ENCODE measurements at places on chromosomes 4 and X.

GRCh38 chr4:87882321-87882720 is 49.6 kb downstream of the MEPE start:
- no peak for DNase-seq

GRCh38 chr4:155687380-155687982 is 20.8 kb downstream of the GUCY1A1 start:
- DNase-seq: no peak

- no peak for DNase-seq
Observed at GRCh38 chrX:123882391-123882790, 22.5 kb downstream of the XIAP start.

DNA sequence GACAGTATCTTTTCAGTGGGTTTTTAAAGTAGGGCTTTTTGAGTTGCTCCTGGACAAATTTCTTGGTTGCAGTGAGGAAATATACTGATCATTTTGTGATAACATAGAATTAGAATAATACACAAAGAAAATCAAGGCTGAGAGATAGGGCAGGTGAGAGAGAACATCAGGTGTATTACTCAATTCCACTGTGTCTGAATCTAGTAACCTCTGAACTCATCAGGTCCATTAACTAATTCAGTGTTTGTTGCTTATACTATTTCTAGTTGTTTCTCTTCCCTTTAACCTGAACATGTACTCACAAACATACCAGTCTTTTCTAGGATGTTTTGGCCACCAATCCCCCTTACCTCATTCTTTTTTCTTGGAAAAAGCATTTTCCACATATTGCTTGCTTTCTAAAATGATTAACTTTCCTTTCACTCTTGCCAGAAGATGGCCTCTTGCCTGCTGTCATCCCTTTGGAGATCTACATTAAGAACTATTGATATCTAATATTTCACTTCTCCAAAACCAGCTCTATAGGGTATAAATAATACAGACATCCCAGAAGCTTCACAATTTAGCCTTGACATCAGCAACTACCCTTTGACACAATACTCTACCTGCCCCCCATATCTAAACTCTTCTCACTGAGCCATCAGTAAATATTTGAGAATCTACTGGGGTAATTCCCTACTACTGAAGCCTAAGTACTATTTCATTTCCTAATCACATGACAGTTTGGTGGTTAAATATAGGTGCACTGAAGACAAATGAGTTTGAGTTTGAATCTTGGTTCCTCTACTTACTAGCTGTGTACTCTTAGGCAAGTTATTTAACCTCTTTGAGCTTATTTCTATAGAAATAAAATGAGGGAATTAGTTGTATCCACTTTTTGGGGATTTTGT is 470.8 kb upstream of the IGFBP7 start:
- no peak for DNase-seq

DNA sequence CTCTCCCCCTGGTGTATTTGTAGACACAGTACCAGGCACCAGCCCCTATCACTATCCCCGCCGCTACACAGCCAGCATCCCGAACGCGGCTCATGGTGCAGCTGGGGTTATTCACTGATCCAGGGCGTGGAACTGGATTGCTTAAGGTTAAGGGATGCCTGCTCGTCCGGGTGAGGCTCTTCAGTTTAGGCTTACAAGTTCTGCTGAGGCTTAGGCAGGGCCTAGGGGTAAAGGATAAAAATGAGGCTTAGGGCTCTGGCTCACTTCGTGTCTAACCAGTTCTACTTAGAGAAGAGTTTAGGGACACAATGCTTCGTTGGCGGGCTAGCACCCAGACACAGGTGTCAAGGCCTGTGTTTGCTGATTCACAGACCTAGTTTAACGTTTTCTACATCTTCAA is 2.2 kb downstream of the ARMCX2 start:
- DNase-seq: no peak

DNA sequence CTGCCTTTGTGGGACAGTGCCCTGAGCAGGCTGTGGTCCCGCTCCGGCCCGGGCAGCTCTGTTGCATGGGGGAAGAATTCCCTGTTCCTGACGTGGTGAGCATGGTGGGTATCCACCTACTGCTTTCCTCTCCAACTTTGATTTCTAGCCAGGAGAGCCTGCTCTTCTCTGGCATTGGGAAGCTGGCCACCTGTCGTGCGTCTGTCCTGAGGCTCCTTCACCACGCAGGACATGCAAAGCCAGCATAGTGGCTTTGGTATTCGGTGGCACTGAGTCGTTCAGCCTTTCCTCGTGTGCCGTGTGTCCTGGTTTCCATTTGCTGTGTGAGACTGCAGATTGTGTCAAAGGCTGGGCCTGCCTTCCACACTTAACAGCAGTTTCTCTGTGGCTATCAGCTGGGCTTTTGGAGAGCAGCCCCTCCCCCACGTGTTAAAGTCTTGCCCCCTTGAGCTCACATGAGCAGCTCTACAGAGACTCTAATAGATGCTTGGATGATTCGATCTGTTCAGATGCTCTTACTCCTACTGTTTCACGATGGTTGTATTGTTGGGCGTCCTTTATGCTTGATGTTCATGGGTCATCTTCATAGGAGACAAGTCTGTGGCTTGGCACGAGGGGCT is 46.3 kb upstream of the CLCN4 start:
- DNase-seq: no peak

DNA sequence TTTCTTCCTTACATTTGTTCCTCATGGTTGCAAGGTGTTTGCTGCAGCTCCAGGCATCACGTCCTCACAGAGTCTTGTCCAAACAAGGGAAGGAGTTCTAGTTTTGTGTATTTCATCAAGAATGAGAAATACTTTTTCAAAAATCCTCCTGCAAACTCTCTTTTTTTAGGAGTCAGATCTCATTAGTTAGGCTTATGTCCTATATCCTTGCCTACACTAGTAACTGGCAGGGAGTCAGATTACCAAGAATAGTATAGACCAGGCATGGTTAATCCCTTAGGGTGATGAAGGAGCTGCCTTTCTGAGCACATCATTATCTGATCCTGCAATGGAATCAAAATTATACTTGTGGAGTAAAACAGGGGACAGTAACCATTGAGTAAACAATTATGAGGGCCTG is 160.4 kb downstream of the SHROOM3 start:
- DNase-seq: no peak

- DNase-seq: no peak
Observed at GRCh38 chr4:10701161-10701560, 16.6 kb upstream of the CLNK start.

GRCh38 chrX:72624194-72624593 is 51.6 kb upstream of the HDAC8 start:
- no peak for DNase-seq

GRCh38 chrX:13533726-13534125 is 35.7 kb upstream of the EGFL6 start:
- DNase-seq: no peak

DNA sequence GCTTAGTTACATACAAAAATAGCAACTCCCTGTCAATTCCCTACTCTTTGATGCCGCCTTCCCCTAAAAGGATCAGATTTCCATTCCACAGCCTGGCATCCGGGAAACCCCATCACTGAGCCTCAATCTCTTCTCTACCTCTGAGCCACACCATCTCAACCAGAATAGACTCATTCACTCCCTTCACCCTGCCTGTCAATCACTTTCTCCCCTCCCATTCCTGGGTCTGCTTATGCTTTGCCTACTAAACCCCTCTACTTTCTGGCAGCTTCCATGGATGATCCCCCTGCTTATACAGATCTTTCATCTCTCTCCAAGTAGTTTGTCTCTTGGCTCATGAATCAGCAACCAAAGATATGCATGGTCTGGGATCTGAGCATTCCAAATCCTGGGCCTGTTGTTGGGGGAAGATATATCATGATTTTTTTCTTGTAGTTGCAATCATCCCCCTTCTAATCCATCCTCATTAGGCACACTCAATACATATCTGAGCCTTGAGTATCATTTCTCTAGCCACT is 2.6 kb downstream of the AMER1 start:
- no peak for DNase-seq

- DNase-seq: no peak
Observed at GRCh38 chrX:93673869-93674271, at the start of gene FAM133A. Gene FAM133A, plus strand, starts transcription at chrX:93674206. Its CDS starts 35,214 bp downstream, at chrX:93709420.

GRCh38 chrX:107729558-107730297 is 45.9 kb downstream of the TSC22D3 start:
- DNase-seq: no peak

GRCh38 chrX:133307094-133307493 is 88.9 kb upstream of the TFDP3 start:
- no peak for DNase-seq

- no peak for DNase-seq
Observed at GRCh38 chr4:4320528-4320927, 30.5 kb downstream of the ZBTB49 start.

DNA sequence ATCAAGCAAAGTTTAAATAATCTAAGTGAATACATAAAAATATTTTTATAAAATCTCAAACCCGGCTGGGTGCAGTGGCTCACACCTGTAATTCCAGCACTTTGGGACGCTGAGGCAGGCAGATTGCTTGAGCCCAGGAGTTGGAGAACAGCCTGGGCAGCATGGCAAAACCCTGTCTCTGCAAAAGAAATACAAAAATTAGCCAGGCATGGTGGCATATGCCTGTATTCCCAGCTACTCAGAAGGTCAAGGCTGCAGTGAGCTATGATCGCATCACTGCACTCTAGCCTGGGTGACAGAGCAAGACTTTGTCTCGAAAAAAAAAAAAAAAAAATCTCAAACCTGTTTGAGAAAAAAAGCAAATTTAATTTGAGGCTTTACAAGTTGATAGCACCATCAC is 96.9 kb upstream of the GPR34 start:
- no peak for DNase-seq

- no peak for DNase-seq
Observed at GRCh38 chrX:1673337-1673736, 58.5 kb downstream of the ASMT start.

DNA sequence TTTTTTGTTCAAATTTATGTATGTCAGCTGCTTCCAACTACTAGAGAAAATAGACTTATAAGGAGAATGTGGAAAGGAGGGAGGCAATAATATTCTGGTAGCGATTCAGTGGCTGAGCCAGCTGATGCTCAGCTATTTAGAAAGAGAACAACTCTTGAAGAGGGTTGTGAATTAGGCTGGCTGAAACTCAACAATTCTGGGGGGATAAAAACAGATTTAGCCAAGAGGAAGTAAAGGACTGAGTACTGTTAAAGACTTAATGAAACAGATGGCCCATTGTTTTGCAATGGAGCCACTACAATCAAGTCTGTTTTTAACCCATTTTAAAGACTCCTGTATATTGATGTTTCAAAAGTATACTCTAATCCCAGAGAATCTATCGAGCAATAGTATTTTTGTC is 1058.9 kb downstream of the C4orf33 start:
- DNase-seq: no peak

GRCh38 chr4:165302658-165303057 is 24.8 kb upstream of the MSMO1 start:
- no peak for DNase-seq

DNA sequence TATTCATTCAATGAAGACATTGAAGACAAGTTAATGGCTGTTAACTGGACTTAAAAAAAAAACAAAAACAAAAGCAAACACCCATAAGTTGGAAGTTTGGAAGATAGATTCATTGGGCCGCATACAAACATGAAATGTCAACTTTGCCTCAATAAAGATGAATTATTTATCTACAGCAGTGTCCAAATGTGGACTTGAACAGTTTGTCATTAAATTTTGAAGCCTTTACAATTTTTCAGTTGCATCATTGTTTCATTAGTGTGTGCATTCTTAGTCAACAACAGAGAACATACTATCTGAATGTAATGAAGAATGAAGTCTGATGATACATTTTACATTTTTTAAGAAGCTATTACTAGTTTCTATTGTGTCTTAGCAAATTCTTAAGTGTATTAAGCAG is 152.1 kb downstream of the SLIT2 start:
- DNase-seq: no peak

GRCh38 chr4:14132301-14132700 is 504.8 kb upstream of the BOD1L1 start:
- no peak for DNase-seq

- no peak for DNase-seq
Observed at GRCh38 chr4:19130866-19131265, 1109.3 kb upstream of the LCORL start.

GRCh38 chrX:30538271-30538670 is 39.3 kb downstream of the TASL start:
- DNase-seq: no peak

GRCh38 chr4:177401658-177402273 is 40.5 kb downstream of the AGA start:
- no peak for DNase-seq

DNA sequence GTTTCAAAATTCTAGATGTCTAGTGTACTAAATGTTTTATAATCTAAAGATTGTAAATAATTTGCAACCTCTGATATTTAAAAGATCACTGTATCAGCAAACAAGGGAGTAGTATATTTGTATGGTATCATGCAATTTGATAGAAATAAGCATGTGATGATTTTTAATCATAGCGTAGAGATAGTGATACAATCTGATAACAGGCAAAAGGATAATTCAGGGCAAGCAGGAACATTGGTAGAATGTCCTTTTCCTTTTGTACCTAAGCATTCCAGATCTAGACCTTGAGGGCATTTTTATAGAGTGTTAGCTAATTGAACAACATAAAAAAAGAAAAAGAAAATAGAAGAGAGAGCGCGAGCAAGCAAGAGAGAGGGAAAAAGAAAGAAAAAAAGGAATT is 1.4 kb downstream of the ANK2 start:
- DNase-seq: no peak

DNA sequence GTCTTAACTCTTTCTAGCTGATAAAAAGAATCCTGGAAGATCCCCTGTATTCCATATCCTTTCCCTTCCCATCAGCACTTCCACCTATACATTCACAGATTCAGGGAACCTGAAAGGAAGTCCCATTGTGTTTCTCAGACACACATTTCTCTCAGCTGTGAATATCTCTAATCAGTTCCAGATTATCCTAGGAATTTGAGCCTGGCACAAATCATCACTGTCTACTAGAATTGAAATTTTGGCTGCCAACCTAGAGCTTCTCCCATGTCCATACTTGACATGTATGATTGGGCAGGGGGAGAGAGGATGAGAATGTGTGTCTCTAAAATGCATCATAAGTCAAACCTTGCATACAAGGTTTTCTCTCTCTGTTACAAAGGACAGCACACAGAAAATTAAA is 53.1 kb downstream of the NDST3 start:
- no peak for DNase-seq

DNA sequence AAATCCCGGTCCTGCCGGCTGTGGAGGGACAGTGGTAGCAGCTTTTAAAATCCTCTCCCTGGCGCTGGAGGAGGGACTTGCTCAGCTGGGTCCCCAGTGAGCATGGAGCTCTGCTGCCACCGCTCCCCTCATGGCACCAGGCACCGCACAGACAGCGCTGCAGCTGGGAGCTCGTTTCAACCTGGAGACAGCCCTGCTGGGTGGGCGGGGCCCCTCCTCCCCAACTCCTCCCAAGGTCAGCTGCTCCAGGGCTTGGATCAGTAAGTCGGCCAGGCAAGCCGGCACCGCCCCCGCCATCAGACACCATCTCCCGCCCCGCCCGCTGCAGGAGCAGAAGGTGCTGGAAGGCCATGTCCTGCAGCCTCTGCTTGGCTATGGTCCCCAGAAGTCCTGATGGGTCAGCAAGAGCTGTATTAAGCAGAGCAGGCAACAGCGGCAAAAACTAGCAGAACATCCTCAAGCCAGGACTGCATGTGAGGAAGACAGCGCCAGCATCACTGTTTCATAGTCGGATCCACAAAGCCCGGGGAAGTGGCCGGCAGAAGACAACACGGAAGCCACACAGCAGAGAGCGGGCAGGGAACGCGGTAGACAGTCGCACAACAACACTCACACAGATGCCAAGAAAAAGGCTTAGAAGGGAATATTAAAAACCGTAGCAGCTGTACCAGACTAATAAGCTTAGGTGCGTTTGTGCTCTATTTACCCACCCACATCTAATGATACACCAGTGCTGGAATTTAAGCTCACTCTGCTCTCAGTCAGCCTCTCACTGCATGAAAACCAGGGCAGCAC is 16.2 kb downstream of the ZFYVE28 start:
- DNase-seq: no peak

GRCh38 chr4:70948665-70949260 is 44.7 kb upstream of the DCK start:
- no peak for DNase-seq
